ENCODE measurements at places on chromosomes 12 and 14.

- no peak for DNase-seq
These were observed 225.0 kb upstream of the G2E3 start for GRCh38 chr14:30333934-30334333.

- DNase-seq: no peak
These were observed 57.8 kb downstream of the CLMN start for GRCh38 chr14:95261616-95262510.

GRCh38 chr14:57816568-57817284 lies 49.2 kb downstream of the SLC35F4 start:
- no peak for DNase-seq

- DNase-seq: no peak
These were observed 4.4 kb upstream of the PLXNC1 start for GRCh38 chr12:94143951-94144350.

GRCh38 chr12:77968571-77968970 lies 137.9 kb downstream of the NAV3 start:
- no peak for DNase-seq
